ENCODE measurements at places on chromosomes 12 and 14.

DNA sequence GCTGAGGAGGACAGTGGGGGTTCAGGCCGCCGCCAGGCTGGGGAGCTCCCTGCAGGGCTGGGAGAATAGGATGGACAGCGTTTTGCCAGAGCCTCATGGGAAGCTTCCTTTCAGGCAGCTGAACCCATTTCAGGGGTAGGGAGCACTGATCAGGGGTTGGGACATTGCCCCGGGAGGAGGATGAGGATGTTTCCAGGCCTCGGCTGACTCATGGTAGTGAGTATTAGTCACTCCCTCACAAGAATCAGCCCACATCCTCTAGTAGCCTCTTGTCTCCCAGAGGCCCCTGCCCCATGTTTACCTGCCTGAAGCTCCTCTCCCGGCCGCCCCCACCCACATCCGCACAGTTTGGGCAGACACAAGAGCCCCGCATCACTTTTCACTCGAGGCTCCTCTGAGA, 89.8 kb downstream of the ZFP36L1 start:
- H3K4me3 ChIP-seq: no peak overlapping the region
- DNase-seq: no peak
- H3K4me1 ChIP-seq: peaks cover 6% of the 10 kb centered on the region
- no peaks in the 10 kb centered on the region for H3K27me3 ChIP-seq
- no peak overlapping the region for H3K27ac ChIP-seq

- H3K4me3 ChIP-seq: no peak overlapping the region
- H3K27me3 ChIP-seq: no peaks in the 10 kb centered on the region
- no peaks in the 10 kb centered on the region for H3K36me3 ChIP-seq
- H3K4me1 ChIP-seq: no peaks in the 10 kb centered on the region
- DNase-seq: peak; percentile 12
Observed at GRCh38 chr14:101506211-101506925, 54.9 kb upstream of the DIO3 start.

DNA sequence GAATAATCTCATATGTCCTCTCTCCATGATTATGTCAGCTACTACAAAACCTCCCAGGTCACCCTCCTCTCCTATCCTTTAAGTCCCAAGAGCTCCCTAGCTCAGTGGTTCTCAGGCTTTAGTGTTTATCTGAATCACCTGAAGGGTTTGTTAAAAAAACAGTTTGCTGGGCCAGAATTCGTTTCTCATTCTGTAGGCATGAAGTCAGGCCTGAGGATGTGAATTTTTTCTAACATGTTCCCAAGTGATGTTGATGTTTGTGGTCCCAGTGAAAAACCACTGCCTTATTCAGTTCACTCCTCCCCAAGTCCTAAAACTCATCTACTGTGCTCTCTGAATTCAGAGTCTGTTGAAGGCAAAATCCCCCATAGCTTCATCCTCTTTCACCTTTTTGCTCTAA, 241.4 kb downstream of the ETNK1 start:
- no peak for DNase-seq
- H3K36me3 ChIP-seq: no peaks in the 10 kb centered on the region
- no peaks in the 10 kb centered on the region for H3K4me1 ChIP-seq
- H3K27ac ChIP-seq: no peak overlapping the region

- H3K36me3 ChIP-seq: no peaks in the 10 kb centered on the region
- no peaks in the 10 kb centered on the region for H3K27me3 ChIP-seq
- no peak overlapping the region for H3K4me3 ChIP-seq
- no peak for DNase-seq
- no peaks in the 10 kb centered on the region for H3K4me1 ChIP-seq
Observed at GRCh38 chr12:112061137-112061536, 47.4 kb downstream of the NAA25 start.

- H3K36me3 ChIP-seq: no peaks in the 10 kb centered on the region
- no peaks in the 10 kb centered on the region for H3K4me1 ChIP-seq
- no peak overlapping the region for H3K4me3 ChIP-seq
Observed at GRCh38 chr12:33222357-33222756, 217.3 kb downstream of the SYT10 start.

DNA sequence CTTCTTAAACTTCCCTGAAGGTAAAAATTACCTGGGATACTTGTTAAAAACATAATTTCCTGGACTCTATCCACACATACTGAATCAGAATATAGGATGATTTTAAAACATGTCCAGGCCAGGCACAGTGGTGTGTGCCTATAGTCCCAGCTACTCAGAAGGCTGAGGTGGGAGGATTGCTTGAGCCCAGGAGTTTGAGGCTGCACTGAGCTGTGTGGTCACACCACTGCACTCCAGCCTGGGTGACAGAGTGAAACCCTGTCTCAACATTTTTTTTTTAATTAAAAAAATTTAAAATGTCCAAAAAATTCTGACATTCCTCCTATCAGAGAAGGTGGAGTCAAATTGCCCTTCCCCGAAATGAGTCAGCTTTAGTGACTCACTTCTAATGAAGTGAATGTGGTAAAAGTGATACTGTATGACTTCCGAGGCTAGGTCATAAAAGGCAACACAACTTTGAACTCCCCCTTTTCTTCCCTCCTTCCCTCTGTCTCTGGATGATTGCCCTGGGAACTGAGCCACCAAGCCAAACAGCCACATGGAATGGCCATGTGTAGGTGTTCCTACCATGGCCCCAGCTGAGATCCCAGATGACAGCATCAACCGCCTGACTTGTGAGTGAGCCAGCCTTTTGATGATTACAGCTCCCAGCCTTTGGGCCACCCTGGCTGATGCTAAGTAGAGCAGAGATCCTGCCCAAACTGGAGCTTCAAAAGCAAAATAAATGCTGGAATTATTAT, 36.3 kb downstream of the LIMA1 start:
- no peak overlapping the region for H3K4me3 ChIP-seq
- H3K27ac ChIP-seq: peak overlapping the region; percentile 79
- no peaks in the 10 kb centered on the region for H3K27me3 ChIP-seq
- DNase-seq: peak; percentile 72
- no peaks in the 10 kb centered on the region for H3K36me3 ChIP-seq
- H3K4me1 ChIP-seq: no peaks in the 10 kb centered on the region

DNA sequence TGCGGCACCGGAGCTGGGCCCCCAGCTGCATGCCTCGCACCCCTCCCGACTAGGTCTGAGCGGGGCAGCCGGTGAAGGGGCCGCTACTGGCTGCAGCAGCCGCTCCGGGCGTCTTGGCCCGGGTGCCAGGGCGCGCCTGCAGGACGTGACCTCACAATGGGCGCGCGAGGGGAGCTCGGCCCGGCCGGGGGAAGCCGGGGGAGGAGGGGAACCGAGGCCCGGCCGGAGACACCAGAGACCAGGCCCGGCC, 353 bp downstream of the BAG5 start:
- H3K27me3 ChIP-seq: no peaks in the 10 kb centered on the region
- peaks cover 27% of the 10 kb centered on the region for H3K4me1 ChIP-seq
- DNase-seq: peak; percentile 36

GRCh38 chr12:57176846-57177245, 29.4 kb upstream of the LRP1-AS start:
- H3K27ac ChIP-seq: no peak overlapping the region
- no peak overlapping the region for H3K4me3 ChIP-seq
- DNase-seq: no peak
- no peaks in the 10 kb centered on the region for H3K4me1 ChIP-seq
- no peaks in the 10 kb centered on the region for H3K27me3 ChIP-seq

- no peak for DNase-seq
- H3K4me3 ChIP-seq: no peak overlapping the region
- H3K4me1 ChIP-seq: no peaks in the 10 kb centered on the region
- H3K36me3 ChIP-seq: no peaks in the 10 kb centered on the region
Observed at GRCh38 chr12:127025545-127025944, 1241.4 kb upstream of the TMEM132C start.

GRCh38 chr12:116226026-116226425, 51.5 kb downstream of the MED13L start:
- no peak overlapping the region for H3K4me3 ChIP-seq
- DNase-seq: no peak
- H3K27me3 ChIP-seq: no peaks in the 10 kb centered on the region
- H3K4me1 ChIP-seq: no peaks in the 10 kb centered on the region

- H3K36me3 ChIP-seq: no peaks in the 10 kb centered on the region
- H3K4me1 ChIP-seq: no peaks in the 10 kb centered on the region
- no peak overlapping the region for H3K27ac ChIP-seq
- no peak overlapping the region for H3K4me3 ChIP-seq
Observed at GRCh38 chr12:11581179-11581755, 68.2 kb upstream of the ETV6 start.

GRCh38 chr12:120941846-120942405, 36.4 kb upstream of the HNF1A start:
- H3K27ac ChIP-seq: no peak overlapping the region
- H3K4me1 ChIP-seq: no peaks in the 10 kb centered on the region
- DNase-seq: no peak
- H3K27me3 ChIP-seq: no peaks in the 10 kb centered on the region
- H3K36me3 ChIP-seq: no peaks in the 10 kb centered on the region
- H3K4me3 ChIP-seq: no peak overlapping the region

GRCh38 chr14:74973003-74973653, 17.7 kb upstream of the PGF start:
- peaks cover 4% of the 10 kb centered on the region for H3K4me1 ChIP-seq
- no peak overlapping the region for H3K4me3 ChIP-seq
- DNase-seq: peak; percentile 53
- H3K27me3 ChIP-seq: no peaks in the 10 kb centered on the region
- H3K36me3 ChIP-seq: no peaks in the 10 kb centered on the region

DNA sequence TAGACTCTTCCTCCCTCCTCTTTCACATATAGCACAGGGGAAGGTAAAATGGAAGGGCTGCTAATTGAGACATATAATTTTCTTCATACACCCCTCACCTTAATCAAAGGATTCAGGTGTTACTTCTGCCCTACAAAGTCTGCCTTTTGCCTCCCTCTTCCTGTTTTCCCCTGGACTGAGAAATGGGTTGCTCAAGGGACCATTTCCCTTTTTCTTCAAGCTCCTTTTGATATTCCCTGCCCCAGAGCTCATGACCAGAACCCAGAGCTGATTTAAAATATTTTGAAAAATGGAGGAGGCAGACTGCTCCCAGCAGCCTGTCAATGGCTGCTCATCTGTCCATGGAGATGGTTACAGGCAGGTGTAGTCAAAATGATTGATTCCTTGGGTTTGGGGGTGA, 6.3 kb upstream of the PIP4K2C start:
- H3K27ac ChIP-seq: no peak overlapping the region
- no peaks in the 10 kb centered on the region for H3K4me1 ChIP-seq
- H3K4me3 ChIP-seq: no peak overlapping the region
- H3K36me3 ChIP-seq: no peaks in the 10 kb centered on the region
- no peaks in the 10 kb centered on the region for H3K27me3 ChIP-seq

DNA sequence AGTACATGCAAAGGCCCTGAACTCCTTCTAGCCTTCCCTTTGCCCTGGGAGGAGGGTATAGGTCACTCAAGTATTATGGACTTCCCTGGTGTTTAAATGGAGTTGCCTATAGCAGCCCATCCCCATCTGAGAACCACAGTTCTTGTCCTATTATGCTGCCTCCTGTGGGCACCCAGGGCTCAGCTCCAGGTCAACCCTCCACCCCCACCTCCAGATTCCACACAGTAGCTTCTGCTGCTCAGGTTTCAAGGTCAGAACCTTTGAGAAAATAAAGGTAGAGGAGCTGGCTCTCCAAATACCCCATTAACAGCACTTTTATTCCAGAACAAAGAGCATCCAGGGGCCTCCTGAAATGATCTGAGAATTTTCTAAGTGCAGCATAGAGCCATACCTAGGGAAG, 57.4 kb downstream of the ACTN1 start:
- peak overlapping the region; percentile 42 for H3K27ac ChIP-seq
- DNase-seq: no peak
- no peaks in the 10 kb centered on the region for H3K27me3 ChIP-seq

- peak overlapping the region; percentile 8 for H3K4me3 ChIP-seq
- no peaks in the 10 kb centered on the region for H3K4me1 ChIP-seq
- peak overlapping the region; percentile 76 for H3K27ac ChIP-seq
- H3K27me3 ChIP-seq: no peaks in the 10 kb centered on the region
- H3K36me3 ChIP-seq: no peaks in the 10 kb centered on the region
Observed at GRCh38 chr12:124713436-124714082, 146.1 kb upstream of the NCOR2 start.

- H3K4me1 ChIP-seq: no peaks in the 10 kb centered on the region
- DNase-seq: no peak
- no peaks in the 10 kb centered on the region for H3K36me3 ChIP-seq
- no peak overlapping the region for H3K4me3 ChIP-seq
Observed at GRCh38 chr12:75644472-75645072, 133.2 kb upstream of the KRR1 start.

DNA sequence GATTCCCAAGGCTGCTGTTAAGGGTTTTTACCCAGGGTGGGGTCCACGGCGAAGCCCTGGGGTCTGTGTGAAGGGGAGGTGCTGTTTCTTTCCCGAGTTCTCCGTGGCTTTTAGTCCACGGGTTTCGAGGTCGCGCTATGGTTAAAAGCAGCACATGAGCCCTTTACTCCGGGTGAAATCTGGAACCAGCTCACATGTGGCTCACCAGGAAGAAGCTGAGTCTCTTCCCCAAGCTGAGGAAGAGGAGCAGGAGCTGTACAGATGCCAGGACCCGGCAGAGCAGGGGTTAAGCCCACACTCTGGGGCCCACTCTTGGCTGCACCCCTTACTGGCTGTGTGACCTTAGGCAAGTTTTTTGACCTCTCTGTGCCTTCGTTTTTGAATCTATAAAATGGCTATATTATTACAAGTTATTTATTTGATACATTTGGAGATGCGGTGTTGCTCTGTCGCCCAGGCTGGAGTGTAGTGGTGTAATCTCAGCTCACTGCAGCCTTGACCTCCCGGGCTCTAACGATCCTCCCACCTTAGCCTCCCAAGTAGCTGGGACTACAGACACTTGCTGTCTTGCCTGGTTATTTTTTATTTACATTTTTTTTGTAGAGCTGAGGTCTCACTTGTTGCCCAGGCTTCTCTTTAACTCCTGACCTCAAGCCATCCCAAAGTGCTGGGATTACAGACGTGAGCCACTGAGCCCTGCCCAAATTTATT, 266.3 kb downstream of the AACS start:
- no peak for DNase-seq
- H3K36me3 ChIP-seq: no peaks in the 10 kb centered on the region
- no peak overlapping the region for H3K27ac ChIP-seq
- H3K4me1 ChIP-seq: no peaks in the 10 kb centered on the region
- H3K27me3 ChIP-seq: no peaks in the 10 kb centered on the region

- no peak for DNase-seq
- H3K4me1 ChIP-seq: no peaks in the 10 kb centered on the region
- H3K36me3 ChIP-seq: no peaks in the 10 kb centered on the region
Observed at GRCh38 chr12:100858656-100859055, 64.1 kb downstream of the ANO4 start.

GRCh38 chr12:104334581-104334980, 31.0 kb downstream of the EID3 start:
- no peaks in the 10 kb centered on the region for H3K4me1 ChIP-seq
- H3K27ac ChIP-seq: no peak overlapping the region
- no peak for DNase-seq

Measured in uterus (tissue), 4 donors.